ENCODE measurements at places on chromosomes 2 and 18. TPM values are rescaled to one million over a fixed set of nuclear protein-coding genes. Genes with fewer than 3 reads are reported as not detected.
A peak's percentile ranks its signal among the peaks of the same experiment; 100 is the strongest.

- no peak for DNase-seq
Measured at GRCh38 chr2:105325389-105325963, 4.1 kb downstream of the TGFBRAP1 start.

The INO80D gene
- 28.5 TPM for total RNA-seq

- DNase-seq: no peak
Measured at GRCh38 chr2:173903601-173904394, 61.4 kb downstream of the SP3 start.

DNA sequence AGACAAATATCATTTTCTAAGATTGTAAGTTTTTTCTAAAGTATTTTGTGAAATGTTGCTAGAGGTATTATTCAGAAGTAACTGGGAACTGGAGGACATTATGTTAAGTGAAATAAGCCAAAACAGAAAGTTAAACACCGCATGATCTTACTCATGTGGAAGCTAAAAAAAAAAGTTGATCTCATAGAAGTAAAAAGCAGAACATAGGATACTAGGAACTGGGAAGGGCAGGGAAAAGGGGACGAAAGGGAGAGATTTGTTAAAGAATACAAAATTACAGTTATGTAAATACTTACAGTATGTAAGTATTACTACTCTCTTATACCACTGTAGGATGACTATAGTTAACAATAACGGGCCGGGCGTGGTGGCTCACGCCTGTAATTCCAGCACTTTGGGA is 46.7 kb upstream of the CDKL4 start:
- no peak for DNase-seq

The STPG4 gene
- total RNA-seq: 0.19 TPM

The NGEF gene
- not detected for total RNA-seq

DNA sequence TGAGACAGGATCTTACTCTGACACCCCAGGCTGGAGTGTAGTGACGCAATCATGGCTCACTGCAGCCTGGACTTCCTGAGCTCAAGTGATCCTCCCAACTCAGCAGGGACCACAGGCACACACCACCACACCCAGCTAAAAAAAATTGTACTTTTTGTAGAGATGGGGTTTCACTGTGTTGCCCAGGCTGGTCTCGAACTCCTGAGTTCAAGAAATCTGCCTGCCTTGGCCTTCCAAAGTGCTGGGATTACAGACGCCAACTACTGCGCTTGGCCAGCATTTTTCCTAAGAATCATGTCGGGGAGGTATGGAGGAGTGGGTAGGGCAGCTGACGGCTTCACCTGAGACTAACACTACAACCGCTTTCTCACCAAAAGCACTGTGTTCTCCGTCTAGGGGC is 50.4 kb downstream of the CYP26B1 start:
- no peak for DNase-seq

GRCh38 chr2:170715062-170715931 is at the start of gene SP5:
TSS of gene SP5 (plus strand) at chr2:170715337. CDS start at chr2:170715513, 176 bp downstream.
- peak; percentile 65 for DNase-seq

The GALNT14 gene
- total RNA-seq: not detected

GRCh38 chr2:25131567-25132298 is 36.6 kb downstream of the POMC start:
- DNase-seq: no peak

The CSRNP3 gene
- total RNA-seq: not detected

DNA sequence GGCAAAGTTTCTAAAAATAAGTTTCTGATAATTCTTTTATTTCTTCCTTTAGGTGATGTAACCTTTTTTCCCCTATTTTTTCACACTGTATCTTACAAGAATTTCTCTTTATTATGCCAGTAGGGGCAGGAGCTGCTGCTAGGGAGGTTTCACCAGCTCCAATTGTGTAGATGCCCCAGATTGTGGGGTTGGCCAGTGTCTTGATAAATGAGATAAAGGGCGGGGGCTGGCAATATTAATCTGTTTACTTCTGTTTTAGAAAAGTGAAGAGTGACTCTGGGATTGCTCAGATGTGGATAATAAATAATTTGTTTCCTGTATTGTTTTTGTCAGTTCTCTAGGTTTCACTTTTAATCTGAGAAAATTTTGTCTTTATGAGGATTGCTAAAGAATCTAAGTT is 190.4 kb downstream of the MC4R start:
- DNase-seq: no peak

The RIT2 gene
- total RNA-seq: not detected

DNA sequence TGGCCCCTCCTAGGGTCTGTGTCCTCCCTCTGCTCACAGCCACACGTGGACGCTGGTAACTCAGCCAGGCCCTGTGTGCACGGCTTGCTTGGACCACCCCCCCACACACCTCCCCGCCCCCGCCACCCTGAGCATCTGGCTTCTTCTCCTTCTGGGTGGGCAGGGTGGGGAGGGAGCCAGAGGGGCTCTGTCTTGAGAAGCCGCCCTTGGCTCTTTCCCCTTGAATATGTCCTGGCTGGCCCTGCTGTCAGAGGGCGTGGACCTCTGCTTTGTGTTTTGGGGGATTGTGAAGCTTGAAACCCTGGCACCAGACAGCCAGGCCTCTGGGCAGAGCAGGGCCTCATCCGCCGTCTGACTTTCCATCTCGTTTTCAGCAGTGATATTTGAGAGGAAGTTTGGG is 72.1 kb downstream of the GLI2 start:
- DNase-seq: no peak

DNA sequence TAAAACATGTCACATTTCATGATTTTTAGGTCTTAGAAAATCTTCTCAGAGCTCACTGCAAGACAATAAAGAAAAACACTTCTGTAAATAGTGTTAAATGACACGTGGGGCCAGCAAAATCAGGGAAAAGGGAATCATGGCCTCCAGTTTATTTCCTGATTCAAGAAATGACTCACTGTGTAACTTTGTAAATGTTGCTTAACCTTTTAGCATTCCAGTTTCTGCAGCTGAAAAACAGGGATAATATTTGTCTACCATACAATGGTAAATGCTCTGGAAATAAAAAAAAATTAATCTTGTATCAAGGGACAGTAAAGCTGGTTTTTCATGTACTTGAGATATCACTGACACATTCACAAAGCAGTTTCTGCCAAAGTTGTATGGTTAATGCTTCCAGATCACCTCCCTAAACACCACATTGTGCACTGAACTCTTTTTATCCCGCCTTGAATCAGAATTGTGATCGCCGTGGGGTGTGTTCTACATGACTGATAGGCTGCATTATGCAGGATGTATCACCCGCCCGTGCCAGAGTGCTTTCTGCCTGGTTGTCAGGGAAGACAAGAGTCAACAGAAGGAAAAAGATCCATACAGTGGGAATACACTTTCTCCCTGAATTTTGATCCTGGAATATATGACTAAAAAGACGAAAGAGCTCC is 238.8 kb downstream of the IKZF2 start:
- no peak for DNase-seq

GRCh38 chr18:8003878-8004675 is 437.0 kb downstream of the PTPRM start:
- no peak for DNase-seq

DNA sequence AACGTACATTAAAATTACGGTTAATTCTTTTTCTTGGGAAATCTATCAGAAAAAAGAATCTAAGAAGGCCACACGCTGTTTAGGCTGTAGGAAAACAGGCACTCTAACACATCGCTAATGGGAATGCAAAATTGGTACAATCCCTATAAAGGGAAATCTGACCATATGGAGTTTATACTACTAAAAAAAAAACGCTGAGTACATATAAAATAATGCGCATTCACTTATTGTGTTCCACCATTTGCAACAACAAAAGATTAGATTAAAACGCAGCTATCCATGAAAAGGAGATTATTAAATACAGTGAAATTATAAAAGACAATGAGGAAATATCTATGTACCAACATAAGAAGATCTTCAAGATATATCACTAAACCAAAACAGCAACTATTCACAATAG is 62.8 kb downstream of the SMC6 start:
- DNase-seq: no peak

DNA sequence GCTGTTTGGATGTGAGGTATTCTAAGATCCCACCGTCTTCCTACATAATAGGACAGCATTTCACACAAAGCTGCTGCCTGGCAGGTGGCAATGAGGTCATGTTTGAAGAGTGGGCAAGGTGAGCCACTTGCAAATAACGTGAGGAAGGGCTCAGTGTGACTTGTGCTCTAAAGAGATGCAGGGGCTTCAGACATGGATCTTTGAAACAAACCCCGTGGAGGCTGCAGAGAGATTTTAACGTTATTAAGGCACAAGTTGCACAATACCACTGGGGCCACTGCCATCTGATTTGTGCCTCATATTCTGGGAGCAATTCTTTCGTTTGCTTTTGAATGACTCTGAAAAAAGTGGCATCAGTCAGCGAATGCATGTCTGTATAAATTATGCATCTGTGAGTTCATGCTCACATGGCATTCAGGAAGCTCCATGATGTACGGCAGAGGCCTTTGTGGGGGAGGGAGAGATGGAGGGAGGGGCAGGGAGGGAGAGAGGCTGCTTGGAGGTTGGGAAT is 362.0 kb downstream of the SOX11 start:
- no peak for DNase-seq

- no peak for DNase-seq
Measured at GRCh38 chr2:66489436-66489835, 54.5 kb downstream of the MEIS1 start.

DNA sequence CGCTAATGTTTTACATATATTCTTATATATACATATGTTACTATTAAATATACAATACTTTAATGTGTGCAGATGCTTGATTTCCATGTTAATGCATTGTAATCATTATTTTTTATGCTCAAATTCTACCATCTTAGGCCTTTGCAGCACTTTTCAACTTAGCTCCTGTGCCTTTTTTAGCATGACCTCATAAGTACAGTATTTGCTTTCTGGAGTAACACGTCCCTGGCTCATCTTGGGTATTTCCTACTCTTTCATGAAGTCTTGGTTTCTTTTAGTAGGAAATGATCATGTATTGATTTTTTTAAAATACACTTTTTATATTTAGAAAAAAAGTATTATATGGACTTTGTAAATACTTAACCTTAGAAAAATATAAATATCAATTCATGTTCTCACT is 36.5 kb downstream of the CAB39 start:
- DNase-seq: no peak

The OSR1 gene
- total RNA-seq: not detected

The SOWAHC gene
- 0.17 TPM for total RNA-seq

The RETREG2 gene
- 129 TPM for total RNA-seq

The ZSWIM2 gene
- not detected for total RNA-seq

The RPRD1A gene
- total RNA-seq: 33.9 TPM

- DNase-seq: no peak
Measured at GRCh38 chr2:99689145-99689742, 199.4 kb upstream of the REV1 start.

DNA sequence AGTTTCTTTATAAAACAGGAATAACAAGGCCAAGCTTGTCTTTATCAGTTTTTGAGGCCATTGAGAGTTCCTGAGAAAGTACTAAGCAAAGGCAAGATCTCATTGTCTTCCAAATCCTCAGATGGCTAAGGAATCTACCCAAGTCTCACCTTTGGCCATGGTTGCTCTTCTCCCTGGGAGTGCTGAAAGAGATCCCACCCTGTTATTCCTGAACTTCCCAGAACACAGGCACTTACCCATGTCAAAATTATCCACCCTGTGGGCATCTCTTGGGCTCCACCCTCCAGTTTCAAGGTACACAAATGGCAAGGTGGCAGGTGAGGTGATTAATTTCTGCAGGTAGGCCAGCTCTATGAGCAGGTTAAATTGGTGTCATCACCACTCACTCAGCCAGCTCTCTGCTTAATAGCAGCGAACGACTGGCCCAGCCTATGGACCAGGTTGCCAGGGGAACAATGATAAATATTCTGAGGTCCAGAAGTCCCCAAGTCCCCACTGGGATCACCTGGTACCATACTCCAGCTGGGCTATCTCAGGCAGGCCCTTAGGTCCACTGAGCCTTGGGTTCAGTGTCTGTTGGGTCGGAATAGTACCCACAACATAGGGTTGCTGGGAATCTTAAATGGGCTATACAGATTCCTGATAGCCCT is 2.3 kb upstream of the SPRED2 start:
- no peak for DNase-seq

- no peak for DNase-seq
Measured at GRCh38 chr2:172052000-172052983, 33.0 kb upstream of the DLX1 start.

The OBSL1 gene
- total RNA-seq: not detected

The GPC1 gene
- 3.4 TPM for total RNA-seq

The SCN2A gene
- total RNA-seq: not detected

DNA sequence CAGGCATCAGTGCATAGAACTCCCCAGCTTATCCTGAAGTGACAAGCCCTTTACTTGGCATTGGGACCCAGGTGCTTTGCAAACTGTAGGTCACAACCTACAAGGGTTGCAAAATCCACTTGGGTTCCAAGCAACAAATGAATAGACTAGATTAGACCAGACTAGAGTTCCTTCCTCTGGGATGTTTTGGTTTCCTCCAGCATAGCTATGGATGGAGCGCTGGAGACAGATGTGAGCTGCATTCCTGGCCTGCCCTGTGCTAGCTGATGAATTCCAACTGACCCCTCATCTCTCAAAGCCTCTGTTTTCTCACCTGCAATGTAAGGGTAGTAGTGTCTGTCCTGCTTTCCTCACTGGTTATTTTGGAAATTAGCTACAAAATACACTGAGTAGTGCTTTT is 86.2 kb downstream of the NPAS2 start:
- no peak for DNase-seq

The APCDD1 gene
- not detected for total RNA-seq

DNA sequence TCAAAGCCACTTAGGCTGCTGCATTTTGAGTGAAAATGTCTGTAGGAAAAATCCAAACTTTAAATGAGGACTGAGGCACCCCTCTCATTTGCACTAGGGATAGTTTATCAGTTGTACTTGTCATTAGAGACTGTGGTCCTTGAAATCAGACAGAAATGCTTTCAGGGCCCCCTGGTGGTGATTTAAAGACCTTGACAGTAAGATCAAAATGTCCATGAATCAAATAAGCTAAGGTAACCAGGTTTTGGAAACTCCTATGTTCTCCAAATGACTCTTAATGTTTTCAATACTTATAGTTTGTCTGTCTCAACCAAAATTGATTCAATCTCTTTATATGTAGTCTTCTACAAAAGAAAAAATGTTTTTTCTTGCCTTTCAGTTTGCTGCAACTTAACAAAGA is 28.8 kb upstream of the DDX18 start:
- DNase-seq: no peak

The FBXO15 gene
- total RNA-seq: 2.1 TPM

The HOXD12 gene
- not detected for total RNA-seq

DNA sequence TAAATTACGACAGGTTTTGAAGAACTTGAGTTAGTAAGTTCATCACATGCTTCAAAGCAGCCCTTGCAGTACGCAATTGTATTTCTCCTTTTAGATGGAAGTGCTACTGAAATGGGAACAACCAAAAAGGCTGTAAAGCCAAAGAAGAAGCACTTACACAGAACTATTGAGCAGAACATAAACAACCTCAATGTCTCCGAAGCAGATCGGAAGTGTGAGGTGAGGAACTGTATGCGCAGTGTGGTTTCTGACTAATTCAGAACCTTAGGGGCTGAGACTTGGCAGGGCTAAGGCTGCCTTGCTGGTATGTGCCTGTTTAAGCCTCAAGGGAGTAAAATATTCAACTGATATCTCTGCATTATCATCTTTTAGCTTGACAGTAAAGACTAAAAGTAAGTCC is 8.4 kb downstream of the NCAPH start:
- DNase-seq: no peak

GRCh38 chr18:21210278-21210677 is 31.8 kb upstream of the GREB1L start:
- DNase-seq: no peak

The MAP4K3 gene
- total RNA-seq: 13.7 TPM
